Stomach (tissue), 19 donors: ENCODE measurements at places on chromosomes 16 and 17. TPM values are rescaled to one million over a fixed set of nuclear protein-coding genes. Genes with fewer than 3 reads are reported as not detected.

Gene FAM20A
- total RNA-seq = 81.3 TPM

Gene SLC4A1
- not detected for total RNA-seq

GRCh38 chr17:82244413-82245133 lies 15.7 kb downstream of the SLC16A3 start:
- DNase-seq = no peak

DNA sequence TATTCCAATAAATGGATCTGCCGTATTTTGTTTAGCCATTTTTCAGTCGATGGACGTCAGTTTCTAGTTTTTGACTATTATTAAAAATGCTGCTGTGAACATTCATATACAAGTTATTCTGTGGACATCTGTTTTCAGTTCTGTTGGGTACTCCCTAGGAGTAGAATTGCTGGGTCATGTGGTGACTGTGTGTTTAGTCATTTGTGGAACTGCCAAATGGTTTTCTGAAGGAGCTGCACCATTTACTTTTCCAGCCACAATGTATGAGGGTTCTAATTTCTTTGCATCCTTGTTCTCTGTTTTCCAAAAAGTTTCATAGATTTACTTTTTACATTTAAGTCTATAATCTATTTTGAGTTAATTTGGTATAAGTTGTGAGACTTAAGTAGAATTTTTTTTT lies 29.5 kb downstream of the CYLD start:
- no peak for DNase-seq

DNA sequence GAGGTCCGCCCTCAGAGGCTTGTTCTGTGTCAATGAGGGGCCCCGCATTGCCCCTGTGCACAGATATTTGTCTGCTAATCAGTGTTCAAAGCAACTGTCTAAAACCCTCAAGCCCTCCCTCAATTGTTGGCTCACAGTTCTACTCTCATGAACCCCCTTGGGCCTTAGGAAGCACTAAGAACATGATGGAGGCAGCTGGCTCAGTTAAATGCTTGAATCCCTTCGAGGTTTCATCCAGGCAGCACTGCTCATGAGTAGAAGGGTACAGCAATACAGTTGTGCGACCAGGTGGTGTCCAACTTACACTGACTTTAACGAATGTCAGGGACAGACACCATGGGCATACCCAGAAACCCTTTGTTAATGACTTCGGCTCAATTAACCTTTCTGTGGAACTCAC lies 89.2 kb upstream of the WSCD1 start:
- no peak for DNase-seq

DNA sequence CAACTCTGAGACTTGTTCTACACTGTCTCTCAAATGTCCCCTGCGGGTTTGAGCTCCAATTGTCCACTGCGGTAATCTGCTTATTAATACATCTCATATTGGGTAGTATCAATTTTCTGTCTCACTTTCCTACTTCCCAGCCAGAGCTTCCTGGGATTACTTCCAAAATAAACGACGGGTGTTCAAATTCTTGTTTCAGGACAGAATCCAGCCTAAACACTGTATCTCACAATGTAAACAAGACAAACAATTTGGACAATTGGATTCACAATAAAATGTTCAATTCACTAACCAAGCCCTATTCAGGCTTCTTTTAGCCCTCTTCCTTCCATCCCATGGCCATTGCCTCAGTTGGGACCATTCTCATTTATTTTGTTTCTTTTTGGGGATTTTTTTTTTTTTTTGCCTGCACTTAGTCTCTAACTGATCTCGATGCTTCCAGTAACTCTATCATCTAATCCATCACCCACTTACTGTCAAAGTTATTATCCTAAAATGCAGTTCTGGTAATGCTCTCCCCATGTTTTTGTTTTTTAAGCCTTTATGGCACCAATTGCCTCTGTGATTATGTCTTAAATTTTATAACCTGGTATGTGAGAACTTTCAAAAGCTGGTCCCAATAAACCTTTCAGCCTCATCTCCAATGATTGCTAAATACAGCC lies 2.0 kb upstream of the VAT1L start:
- no peak for DNase-seq
